Renal cortex interstitium (tissue), 15 donors: ENCODE measurements at places on chromosomes 2 and 18.

- no peak for DNase-seq
These were observed 1.3 kb downstream of the TAF1B start for GRCh38 chr2:9844576-9844975.

GRCh38 chr2:168602846-168603401 is 146.9 kb downstream of the CERS6 start:
- no peak for DNase-seq

DNA sequence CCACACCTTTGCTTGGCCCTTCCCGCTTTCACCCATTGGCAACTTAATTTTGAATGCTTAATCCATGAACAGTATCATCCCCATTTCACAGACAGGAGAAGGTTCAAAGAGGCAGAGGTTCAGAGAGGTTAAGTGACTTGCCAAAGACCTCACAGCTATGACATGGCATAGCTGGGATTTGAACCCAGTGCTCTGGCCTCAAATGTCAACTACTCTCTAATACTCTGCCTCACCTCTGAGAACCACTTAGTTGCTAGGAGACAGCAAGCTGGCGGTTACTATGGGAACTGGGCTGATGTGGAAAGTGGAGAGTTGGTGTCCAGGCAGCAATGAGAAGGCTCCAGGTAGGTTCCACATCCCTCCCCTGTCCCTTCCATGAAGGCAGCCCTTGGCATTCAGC is 15.8 kb upstream of the PRSS56 start:
- DNase-seq = no peak

DNA sequence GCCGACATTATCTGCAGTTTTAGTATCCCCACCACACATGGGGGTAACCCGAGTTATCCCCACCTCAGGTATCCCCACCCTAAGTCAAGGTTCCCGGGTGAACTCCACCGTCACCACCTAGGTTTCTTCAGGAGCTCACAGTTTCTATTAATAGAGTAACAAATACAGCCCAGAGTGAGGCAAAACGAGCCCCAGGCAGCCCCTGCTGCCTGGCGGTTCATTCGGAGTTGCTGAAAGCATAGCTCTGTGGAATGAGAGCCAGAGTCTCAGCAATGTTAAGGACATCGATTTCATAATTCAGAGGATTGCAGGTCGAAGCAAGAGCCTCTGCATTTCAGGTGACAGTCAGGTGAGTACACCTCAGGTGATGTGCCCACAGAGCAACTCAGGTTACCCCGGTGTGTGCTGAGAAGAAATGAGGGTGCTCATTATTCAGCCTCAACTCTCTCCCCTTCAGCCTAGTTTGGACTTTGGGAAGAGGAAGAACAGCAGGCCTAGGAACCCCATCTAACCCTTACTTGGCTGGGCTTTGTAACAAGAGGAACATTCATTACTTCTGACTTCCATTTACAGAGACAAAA is 10.7 kb downstream of the SATB2 start:
- no peak for DNase-seq

GRCh38 chr2:40093021-40093675 is 314.1 kb upstream of the THUMPD2 start:
- peak; percentile 17 for DNase-seq

DNA sequence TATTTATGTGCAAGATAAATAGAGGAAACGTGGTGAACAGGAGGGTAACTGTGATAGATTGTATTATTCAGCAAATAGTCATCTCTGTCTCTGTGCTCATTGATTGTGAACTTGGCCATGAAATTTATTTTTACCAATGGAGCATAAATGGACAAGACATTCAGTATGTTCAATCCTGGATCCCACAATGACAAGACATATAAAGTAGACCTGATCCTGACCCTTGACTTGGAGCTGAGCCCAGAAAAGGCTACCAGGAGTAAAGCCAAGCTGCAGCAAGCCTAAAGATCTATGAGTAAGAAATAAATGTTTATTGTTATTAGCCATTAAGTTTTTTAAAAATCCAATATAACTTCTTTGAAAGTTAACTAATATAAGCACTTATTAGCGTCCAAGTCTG is 531.2 kb downstream of the PIK3C3 start:
- no peak for DNase-seq

DNA sequence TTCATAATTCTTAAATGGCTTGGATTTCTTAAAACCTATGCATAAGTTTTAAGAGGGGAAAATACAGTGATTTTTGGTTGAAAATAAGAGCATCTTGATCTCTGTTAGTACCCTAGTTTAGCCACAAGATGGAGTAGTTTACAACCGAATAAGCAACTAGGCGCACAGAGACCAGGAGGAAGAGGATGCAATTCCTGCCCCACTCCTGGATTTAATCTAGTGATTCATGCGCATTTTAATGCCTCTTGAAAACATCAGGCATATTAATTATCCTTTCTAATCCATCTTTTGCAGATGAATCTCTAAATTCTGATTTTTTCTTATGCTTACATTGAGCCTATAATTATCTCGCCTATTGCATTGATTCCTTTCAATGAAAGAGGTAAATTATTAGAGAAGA is 76.7 kb downstream of the MRPS9 start:
- DNase-seq = no peak
